ENCODE measurements at places on chromosomes 1 and 21.

- DNase-seq: no peak
Measured at GRCh38 chr1:59266927-59267293, 30.0 kb upstream of the FGGY start.

- peak; percentile 27 for DNase-seq
Measured at GRCh38 chr1:17437580-17438317, 1.7 kb downstream of the RCC2 start.

DNA sequence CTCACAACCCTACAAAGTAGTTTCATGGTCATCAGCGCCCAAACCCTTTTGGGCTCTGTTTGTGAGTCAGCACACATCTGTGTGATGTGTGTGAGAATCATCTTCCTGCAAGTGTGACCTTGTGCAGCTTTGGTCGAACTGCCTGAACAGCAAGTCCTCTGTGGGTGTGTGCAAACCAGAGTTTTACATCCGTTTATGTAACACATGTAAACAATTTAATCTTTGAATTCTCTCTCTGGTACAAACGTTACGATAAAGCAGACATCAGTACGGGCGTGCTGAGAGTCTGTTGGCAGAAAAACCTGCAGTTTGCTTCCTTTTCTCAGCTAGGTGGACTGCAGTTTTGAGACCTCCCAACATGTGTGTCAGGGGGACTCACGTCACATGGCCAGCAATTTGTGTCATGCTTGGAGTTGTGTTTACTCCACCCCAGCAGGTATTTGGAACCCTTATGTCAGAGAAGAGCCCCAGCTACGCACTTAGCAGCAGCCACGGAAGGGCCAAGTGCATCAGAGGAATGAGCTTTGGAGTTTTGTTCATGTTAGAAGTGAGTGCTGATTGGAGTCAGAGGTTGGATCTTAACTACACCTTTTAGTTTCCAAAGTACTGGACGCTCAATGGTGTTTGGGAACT is 230.8 kb downstream of the PAPPA2 start:
- DNase-seq: no peak

GRCh38 chr1:244369256-244370057 is 82.3 kb downstream of the ADSS2 start:
- DNase-seq: no peak

DNA sequence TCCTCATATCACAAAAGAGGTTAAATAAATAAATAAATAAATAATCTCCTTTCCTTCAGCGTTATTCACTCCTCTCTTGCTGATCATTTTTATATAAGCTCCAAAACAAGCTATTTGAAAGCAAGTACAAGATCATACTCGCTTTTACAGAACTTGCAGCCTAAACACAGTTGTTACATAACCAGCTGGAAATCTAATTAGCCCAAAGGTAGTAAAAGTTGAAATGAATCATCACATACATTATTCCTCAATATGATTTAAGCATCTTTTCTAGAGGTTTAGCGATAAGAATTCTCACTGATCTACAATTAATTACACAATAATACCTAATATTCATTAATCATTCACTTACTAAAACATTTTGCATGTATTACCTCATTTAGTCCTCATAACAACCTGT is 160.2 kb downstream of the COP1 start:
- DNase-seq: no peak

- DNase-seq: no peak
Measured at GRCh38 chr1:183827801-183828200, 22.9 kb downstream of the RGL1 start.

DNA sequence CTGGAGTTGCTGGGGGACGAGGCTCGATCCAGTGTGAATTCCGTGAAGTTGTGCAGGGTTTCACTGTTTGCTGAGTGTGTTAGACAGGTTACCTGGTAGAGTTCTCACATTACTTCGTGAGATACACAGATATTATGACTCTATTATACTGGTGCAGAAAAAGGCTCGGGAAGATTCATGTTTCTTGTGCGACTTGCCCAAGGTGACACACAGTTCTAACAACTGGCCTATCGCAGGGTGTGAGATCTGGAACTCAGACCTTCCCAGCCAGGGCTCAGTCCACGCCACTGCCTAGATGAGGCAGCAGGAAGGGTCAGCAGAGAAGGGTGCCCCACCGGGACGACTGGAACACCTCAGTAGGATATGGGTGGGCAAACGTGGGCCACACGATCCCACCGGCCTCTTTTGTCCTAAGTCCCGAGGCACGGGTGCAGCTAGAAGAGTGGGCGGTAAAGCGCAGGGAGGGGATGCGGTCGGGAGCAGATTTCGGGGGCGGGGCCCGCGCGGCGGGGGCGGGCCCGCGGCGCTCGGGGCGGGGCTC is 296 bp upstream of the RNPEP start:
- DNase-seq: peak; percentile 44

DNA sequence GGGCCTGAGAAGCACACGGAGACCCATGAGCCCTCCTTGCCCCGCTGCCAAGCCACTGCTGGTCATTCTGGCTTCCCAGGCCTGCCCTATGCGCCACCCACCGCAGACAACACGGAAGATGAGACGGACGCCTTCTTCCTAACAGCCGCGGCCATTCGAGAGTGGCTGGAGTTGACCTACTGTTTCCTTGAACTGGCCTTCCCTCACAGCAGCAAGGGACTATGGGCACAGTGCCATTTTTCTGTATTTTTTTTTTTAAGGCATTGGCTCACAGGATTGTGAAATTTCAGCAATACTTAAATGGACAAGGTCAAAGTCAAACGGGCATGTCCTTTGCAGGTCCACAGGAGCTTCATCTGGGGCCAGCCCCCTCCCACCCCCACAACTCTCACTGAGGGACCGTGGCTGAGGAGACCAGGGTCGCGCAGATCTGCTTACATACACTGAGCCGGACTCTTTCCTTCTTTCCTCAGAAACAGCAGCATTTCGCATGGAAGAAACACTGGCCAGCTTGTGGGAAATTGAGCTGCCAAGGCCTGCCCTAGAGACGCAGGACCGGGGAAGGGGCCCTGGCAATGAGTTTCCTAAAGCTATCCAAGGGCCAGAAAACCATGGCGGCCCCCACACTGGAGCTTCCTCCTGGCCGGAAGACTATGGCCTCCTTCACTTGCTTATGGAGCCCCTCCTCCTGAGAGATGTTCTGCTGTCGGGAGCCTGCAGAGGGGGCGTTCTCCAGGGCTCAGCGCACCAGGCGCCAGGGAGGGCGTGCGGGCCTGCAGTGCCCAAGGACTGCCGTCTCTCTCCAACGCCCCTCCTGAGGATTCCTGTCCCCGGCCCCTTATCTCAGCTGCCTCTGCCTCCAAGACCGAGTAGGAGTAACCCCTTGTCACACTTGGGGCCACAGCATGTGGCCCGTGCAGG is 98.9 kb downstream of the PGBD5 start:
- no peak for DNase-seq

DNA sequence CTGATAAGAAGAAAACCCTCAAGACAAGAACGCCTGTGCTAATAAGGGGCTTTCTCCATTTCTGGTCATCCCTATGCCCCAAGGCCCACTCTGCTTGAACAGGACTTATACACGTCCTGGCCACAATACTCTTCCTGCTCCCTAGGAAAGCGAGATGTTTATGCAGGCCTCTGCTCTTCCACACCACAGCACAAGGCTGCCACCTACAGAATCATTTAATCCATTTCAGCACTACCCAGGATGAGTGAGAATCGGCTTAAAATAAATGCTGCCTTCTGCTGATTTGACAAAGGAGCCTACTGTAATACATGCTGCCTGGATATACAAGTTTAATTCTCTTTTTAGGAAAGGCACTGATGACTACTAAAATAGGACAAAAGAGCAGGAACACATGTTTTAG is 29.4 kb downstream of the FRRS1 start:
- no peak for DNase-seq

- no peak for DNase-seq
Measured at GRCh38 chr1:55288245-55288644, 73.1 kb upstream of the USP24 start.

- no peak for DNase-seq
Measured at GRCh38 chr21:40472013-40472412, 374.9 kb downstream of the DSCAM start.

DNA sequence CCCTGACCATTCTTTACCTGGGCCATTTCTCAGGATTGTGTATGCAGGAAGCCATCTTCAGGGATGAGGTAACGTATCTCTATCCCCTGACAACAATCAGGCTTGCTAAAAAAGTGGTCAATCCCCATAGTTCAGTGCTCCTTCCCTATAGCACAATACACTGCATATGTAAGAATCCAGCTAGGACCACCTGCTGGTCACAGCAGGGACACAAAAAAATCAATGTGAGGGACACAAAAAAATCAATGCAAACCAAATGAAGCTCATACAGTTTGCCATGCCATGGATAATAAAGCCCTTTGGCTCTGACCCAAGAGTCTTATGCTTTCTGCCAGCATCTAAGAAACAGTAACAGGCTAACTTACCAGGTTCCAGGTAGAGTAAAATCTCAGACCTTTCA is 16.3 kb downstream of the ACBD6 start:
- DNase-seq: no peak

- DNase-seq: no peak
Measured at GRCh38 chr1:210920258-210920657, 213.7 kb downstream of the KCNH1 start.

- DNase-seq: no peak
Measured at GRCh38 chr1:30720271-30721223, 2.8 kb downstream of the MATN1 start.

- no peak for DNase-seq
Measured at GRCh38 chr1:10765734-10766478, 30.5 kb downstream of the CASZ1 start.

DNA sequence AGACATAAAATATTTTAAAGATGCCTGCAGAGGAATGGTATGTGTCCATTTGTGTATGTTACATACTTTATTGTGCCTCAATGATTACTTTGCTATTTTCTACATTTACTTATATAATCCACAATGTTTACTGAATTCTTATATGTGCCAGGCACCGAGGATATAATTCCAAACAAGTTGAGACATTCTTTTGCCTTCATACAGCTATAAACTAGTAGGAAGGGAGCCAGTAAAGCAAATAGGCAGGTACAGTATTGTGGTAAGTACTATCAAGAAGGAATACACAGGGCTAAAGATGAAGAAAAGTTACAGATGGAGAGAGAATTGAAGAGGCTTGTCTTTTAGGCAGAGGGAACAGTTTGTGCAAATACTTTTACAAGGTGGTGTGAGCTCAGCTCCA is 131.6 kb downstream of the DISP1 start:
- no peak for DNase-seq

GRCh38 chr1:205921570-205921909 is 21.7 kb downstream of the SLC26A9 start:
- no peak for DNase-seq

DNA sequence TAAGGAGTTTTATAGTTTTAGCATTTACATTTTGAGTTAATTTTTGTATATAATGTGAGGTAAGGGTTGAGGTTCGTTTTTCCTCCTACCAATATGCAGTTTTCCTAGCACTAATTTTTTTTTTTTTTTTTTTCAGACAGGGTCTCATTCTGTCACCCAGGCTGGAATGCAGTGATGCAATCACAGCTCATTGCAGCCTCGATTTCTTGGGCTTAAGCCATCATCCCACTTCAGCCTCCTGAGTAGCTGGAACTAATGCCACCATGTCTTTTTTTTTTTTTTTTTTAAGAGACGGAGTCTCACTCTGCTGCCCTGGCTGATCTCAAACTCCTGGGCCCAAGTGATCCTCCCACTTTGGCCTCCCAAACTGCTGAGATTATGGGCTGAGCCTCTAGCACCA is 2.5 kb upstream of the UBASH3A start:
- no peak for DNase-seq

GRCh38 chr1:37814252-37814651 is 6.2 kb upstream of the YRDC start:
- no peak for DNase-seq

DNA sequence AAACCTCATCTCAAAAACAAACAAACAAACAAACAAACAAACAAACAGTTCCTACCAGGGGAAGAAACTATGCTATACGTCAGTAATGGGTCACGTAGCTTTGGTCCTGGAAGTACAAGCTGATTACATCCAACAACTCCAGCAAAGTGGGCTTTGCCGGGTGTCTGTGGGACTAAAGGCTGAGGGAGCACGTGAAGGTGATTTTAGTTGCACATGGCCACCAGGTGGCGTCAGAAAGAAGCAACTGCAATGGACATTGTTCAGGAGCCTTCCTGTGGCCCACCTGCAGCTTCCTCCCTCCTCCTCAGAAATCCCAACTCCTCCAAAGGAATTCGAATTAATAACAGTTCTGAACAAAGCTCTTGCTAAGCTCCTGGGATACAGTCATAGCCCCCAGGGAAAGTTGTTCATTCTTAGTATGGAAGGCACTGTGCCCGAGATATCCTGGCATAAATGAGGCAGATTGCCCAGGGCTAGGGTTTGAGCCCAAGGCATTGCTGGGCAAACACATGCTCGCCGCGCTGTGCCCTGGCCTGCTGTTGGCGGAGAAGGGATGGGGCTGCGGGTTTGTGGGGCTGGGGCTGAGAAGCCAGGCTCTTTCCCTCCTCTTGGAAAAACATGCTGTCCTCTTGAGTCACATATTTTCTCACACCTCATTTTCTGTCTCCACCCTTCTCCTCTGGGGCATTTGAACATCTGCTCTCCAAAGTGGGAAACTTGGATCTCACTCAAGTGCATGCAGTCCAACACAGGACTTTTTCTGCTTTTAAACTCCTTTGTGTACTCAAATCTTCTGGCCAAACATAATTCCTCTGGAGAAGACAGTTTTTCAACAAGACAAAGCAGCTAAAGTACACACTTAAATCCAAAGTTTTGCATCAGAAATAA is 28.6 kb downstream of the AKNAD1 start:
- peak; percentile 32 for DNase-seq

DNA sequence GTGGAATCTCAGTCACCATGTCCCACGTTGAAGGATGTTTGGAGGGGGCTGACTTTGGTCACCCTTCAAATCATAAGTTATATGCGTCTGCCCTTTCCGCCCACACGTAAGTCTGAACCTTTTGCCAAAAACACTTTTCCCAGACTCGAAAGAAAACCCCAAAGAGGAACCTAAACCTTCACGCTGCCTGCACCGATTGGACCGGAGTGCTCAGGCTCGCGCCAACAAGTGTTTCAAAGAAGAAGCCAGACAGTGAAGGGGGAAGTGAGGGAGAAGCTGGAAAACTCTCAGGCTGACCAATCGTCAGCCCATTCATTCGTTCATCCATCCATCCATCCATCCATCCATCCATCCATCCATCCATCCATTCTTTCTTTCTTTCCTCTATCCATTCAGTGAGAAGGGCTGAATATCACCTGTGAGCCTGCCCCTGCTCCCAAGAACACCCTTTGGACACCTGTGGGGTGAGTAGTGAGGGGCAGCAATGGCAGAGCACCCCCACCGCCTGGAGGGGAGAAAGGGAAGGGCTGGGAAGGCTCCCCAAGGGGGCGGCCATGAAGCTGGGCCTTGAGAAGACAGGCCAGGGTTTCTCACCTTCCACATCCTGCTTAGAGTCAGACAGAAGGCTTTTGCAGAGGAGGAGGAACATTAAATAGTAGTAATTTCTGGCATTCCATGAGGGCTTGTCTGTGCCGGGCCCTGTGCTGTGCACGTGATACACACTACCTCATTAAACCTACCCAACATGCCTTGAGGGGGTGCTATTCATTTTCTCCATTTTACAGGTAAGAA is 27.1 kb upstream of the RUNX3 start:
- DNase-seq: no peak

- DNase-seq: no peak
Measured at GRCh38 chr1:29575277-29575676, 339.0 kb downstream of the PTPRU start.
